ENCODE measurements at places on chromosomes 4 and X.

DNA sequence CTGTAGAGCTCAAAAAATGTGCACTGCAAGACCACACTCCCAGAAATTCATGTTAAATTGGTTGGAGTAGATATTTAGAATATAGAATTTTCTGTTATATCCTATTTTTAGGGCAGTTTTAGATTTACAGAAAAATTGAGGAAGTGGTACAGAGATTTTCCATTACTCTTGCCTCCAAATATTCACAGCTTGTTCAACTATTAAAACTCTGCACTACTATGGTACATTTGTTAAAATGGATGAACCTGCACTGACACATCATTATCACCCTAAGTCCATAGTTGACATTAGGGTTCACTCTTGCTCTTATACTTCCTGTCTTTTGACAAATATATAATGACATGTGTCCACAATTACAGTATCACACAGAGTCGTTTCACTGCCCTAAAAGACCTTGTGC, 1724.5 kb downstream of the C4orf33 start:
- no peak for DNase-seq

GRCh38 chr4:7506119-7506518, 71.4 kb upstream of the PSAPL1 start:
- DNase-seq, result no peak

DNA sequence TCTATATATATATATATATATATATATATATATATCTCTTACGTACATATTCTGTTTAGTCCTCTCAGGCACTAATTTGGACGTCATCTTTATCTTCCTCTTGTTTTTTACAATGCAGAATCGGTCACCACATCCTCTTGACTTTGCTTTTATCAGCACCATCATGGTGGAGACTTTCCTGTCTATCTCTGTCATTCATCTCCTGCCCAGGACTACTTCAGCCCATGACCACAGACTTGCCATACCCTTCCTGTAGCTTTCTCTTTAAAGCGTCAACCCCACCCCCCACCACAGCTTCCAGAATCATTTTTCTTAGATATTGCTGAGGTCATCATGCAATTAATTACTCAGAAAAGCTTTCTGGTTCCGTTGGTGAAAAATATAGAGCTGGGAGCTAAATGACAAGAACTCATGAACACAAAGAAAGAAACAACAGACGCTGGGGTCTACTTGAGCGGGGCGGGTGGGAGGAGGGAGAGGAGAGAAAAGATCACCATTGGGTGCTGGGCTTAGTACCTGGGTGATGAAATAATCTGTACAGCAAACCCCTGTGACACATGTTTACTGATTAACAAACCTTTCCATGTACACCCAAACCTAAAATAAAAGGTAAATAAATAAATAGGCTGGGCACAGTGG, 30.5 kb upstream of the PRKX start:
- peak; percentile 28 for DNase-seq

DNA sequence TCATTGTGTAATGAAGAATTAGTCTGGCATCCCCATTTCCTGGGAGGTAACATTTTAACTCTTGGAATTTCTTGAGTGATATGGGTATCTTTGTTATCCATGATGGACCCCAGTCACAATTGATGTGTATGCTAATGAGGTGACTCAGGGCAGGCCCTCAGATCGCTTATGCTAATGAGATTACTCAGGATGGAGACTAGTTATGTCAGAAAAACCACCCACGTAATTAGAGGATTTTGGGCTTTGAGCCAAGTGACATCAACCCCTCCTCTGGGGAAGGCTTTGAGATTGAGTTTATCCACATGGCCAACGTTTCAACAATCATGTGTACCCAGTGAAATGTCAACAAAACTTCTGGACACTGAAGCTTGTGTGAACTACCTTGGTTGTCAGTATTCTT, 772.7 kb downstream of the STPG2 start:
- no peak for DNase-seq

GRCh38 chrX:68652326-68653170, 5.1 kb downstream of the STARD8 start:
- DNase-seq, result no peak

- DNase-seq, result no peak
These were observed 108.7 kb upstream of the TTC29 start for GRCh38 chr4:147054228-147054872.

DNA sequence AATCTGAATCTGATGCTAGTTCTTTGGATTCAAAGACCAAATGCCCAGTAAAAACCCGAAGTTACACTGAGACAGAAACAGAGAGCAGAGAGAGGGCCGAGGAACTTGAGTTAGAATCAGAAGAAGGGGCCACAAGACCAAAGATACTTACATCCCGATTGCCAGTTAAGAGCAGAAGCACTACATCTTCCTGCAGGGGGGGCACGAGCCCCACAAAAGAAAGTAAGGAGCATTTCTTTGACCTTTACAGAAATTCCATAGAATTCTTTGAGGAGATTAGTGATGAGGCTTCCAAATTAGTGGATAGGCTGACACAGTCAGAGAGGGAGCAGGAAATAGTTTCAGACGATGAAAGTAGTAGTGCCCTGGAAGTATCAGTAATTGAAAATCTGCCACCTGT, 309.3 kb downstream of the ANK2 start:
- DNase-seq, result no peak

DNA sequence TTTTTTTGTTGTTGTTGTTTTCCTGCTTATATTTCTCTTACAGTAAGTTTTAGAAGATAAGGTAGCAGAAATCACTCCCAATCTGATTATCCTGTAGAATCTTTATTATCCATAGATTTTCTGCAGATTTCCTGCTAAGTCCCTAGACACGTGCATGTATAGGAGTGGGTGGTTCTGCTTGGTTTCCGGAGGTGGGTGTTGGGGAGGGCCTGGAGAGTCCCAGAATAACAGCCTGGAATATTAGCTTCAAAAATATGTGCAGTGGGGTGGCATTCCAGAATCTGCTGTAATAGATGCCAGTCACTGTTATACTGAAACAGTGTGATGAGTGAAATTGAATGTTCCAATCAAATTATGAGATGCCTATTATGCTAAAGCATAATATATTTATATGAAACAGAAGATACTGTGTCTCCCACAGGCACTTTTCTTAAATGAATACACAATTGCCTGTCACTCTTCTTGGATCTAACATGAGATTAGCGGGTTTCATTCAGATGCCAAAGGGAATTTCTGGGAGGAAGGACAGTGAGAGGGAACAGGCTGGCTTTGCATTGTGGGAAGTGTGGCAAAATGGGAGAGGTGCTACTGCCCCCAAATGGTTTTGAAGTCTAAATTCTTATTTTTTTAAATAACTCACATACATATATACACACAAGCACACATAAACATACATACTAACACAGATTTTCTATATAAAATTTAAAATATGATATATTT, 37.6 kb downstream of the C4orf50 start:
- DNase-seq, result no peak

DNA sequence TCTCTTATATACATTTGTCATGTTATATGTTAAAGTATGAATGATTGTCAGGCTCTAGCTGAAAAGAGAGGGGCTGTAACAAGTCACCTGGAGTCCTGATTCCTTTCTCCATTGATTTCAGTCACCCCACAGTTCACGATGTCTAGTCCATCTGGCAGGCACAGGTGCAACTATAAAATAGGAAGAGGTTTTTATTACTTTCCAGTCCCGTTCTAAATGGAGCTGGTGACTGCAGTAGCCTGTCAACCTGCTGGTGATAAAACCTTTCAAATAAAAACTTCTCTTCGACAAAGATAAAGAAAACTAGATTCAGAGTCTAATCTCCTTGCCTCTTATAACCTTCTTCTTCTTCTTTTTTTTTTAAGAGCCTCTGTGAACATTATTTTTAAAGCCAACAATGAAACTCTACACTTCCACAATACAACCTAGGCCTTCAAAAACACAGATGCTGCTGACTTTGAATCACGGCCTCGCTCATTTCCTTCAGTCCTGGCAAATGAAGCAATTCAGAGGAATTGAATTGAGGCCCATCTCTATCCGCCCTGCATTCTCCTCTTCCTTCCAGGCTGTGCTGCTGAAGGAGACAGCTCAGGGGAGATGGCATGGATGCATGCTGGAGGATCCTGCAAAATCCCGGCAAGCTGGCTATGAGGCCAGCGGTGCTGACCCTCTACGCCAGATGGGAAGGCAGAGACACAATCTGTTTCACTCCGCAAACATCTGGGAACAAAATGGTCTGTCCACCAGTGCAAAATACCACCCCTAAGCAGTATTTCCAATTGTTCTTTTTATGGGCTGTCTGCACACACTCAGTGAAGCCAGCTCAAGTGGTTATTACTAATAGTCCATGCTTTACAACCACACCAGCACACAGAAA, 27.3 kb upstream of the CDKN2AIP start:
- DNase-seq, result no peak

DNA sequence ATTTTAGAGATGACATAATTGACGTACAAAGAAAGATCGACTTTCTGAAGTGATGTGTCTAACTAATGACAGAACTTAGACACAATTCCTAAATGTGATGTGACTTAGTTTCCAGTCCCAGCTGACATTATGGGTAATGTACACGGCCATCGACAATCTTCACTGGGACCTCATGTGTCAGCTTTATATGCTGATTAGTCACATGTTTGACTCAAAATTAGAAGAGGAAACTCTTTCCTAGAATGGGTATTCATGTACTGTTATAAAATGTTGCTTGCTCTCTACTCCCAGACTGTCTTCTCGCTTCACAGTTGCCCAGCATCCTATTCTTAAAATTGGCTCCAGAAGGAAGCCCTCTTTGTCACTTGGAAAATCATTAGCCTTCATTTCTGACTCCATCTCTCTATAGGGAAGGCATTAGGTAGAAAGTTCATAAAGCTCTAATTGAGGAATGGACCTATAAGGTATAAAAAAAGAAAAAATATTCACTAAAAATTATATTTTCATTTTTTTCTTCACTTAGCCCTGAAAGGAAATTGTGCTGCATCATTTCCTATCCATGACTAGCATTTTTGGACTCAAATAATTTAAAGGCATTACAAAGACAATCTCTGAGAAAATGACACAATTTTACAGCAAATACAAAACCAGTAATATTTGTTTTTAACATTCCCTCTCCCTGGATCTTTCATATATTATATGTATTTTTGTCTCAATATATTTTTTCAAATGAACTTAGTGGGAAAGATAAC, 554.6 kb downstream of the INPP4B start:
- no peak for DNase-seq

- no peak for DNase-seq
These were observed 45.3 kb downstream of the MMRN1 start for GRCh38 chr4:89939994-89940393.

- no peak for DNase-seq
These were observed 16.0 kb upstream of the FGF16 start for GRCh38 chrX:77431227-77431626.

GRCh38 chr4:2803624-2804448, 11.0 kb downstream of the SH3BP2 start:
- no peak for DNase-seq

DNA sequence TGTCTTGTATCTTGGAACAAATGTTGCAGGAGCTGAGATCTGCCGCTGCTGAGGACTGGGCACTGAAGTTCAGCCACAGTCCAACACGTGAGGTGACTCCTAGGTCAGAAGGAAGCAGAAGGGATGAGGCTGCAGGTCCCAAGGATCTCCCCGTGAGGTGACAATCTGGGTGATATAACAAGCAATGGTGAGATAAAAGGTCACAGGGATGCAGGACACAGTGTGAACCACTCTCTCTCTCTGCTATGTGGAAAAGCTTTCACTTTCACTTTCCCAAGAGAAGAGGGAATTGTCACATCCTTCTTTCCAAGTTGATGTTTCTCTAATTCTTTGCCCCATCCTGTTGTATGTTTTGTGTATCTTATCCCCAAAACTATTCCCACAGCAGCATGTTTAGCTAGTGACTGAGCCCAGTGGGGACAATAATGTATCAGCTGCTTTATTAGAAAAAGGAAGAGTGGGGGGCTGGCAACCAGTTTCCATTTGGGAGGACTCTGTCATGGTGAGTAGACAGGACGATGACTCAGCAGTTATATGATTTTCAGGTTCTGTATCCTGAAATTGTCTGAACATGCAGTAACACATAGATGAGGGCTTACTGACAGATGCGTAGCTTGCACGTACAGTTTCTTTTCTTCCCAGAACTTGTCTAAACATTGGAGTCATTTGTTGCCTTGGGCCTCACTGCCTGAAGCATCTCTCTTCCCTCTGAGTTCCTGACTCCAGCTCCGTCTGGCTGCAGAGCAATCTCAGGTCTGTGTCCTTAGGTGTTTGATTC, 1415.8 kb upstream of the TENM3 start:
- DNase-seq, result no peak

GRCh38 chrX:116726806-116727205, 264.0 kb upstream of the CT83 start:
- DNase-seq, result no peak

DNA sequence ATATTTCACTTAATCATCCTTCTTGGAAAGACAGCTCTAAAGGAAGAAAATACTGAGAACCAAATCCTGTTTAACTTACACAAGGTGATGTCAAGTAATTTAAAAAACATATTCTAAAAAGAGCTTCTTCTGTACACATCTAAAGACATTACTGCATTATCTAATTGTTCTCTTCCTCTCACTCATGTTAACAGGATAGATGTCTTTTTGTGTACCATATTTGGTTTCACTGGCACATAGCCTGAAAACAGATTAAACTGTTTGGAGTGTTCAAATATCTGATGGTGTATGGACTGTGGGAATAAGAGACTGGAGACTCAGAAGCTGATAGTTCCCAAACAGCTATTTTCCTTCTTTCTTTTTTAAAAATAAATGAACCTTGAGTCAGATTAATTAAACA, 213.3 kb upstream of the MAB21L2 start:
- no peak for DNase-seq

DNA sequence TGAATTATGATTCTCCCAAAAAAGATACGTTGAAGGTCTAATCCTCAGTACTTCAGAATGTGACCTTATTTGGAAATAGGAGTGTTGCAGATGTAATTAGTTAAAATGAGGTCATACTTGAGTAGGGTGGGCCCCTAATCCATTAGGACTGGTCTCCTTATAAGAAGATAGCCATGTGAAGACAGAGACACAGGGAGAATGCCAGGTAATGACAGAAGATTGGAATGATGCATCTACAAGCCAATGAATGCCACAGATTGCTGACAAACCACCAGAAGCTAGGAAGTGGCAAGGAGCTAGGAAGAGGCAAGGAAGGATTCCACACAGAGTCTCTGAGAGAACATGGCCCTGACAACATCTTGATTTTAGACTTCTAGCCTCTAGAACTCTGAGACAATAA, 7.4 kb upstream of the RPS6KA3 start:
- no peak for DNase-seq

- no peak for DNase-seq
These were observed 16.2 kb upstream of the SGMS2 start for GRCh38 chr4:107808572-107808971.

- DNase-seq, result no peak
These were observed 174.1 kb upstream of the ADAMTS3 start for GRCh38 chr4:72743078-72743477.

DNA sequence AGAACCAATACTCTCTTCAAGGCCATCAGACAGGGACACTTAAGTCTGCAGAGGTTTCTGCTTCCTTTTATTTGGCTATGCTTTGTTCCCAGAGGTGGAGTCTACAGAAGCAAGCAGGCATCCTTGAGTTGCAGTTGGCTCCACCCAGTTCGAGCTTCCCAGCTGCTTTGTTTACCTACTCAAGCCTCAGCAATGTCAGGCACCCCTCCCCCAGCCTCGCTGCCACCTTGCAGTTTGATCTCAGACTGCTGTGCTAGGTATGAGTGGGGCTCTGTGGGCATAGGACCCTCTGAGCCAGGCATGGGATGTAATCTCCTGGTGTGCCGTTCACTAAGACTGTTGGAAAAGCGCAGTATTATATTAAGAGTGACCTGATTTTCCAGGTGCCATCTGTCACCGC, 12.6 kb upstream of the UGT2B15 start:
- DNase-seq, result no peak

GRCh38 chr4:52889354-52889753, 27.2 kb downstream of the RASL11B start:
- no peak for DNase-seq
